Renal cortical epithelial cell (primary cell): ENCODE measurements at places on chromosomes 4 and X. TPM values are rescaled to one million over a fixed set of nuclear protein-coding genes. Genes with fewer than 3 reads are reported as not detected.

DNA sequence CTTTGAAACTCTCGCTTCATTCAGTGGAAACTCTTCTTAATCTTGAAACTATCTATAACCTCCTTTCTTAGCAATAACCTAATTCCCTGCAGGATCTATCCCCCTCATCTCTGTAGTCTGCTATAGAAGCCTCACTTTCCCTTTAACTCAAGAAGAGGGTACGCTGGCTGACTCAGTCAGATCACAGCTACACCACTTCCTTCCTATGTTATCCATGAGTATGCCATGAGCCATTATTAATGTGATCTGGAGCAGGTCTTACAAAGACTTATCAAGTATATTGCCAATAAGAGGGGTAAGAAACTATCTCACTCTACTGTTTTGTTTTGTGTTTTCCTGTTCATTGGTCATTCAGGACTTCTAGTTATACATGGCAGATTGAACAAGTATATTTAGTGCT is 165.3 kb downstream of the PJA1 start:
- DNase-seq, result no peak

The MSX1 gene
- 0.15 and 0.69 TPM in 2 replicates for total RNA-seq

GRCh38 chrX:64186974-64187761 is 18.3 kb downstream of the AMER1 start:
- DNase-seq, result no peak

The PNMA6F gene
- total RNA-seq, result not detected in 2 replicates

GRCh38 chrX:7077241-7078230 is 70.0 kb upstream of the STS start:
- DNase-seq, result no peak

The ZNF185 gene
- 45.3 and 63.4 TPM in 2 replicates for total RNA-seq
